ENCODE measurements at places on chromosomes 5 and 9.

DNA sequence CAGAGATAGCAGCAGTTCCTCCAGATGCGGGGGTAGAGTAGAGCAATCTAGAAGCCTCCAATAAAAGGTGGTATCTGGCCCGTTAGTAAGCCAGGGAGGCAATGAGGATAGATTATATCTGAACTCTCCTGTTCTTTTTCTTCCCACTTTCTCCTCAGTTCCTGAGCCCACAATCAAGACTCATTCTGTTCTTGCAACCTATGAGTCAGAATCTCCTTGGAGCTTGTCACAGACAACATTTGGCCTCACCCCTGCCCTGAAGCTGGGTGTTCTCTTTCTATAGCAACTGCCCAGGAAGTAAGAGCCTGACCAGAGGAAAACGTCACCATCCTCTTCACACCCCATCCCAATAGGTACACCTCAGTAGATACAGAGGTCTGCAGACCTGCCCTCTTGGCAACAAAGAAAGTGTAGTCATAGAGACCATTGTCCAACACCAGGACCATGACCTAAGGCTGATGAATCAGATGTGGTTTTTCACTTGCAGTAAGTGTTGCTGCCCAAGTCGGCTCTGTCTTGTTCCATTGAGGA lies 76.3 kb upstream of the PCA3 start:
- DNase-seq = no peak

- no peak for DNase-seq
Observed at GRCh38 chr5:74183041-74183440, 457.5 kb downstream of the ENC1 start.

GRCh38 chr9:109031241-109031640 lies 17.9 kb upstream of the CTNNAL1 start:
- no peak for DNase-seq

GRCh38 chr9:37978983-37979382 lies 75.1 kb upstream of the SLC25A51 start:
- no peak for DNase-seq

DNA sequence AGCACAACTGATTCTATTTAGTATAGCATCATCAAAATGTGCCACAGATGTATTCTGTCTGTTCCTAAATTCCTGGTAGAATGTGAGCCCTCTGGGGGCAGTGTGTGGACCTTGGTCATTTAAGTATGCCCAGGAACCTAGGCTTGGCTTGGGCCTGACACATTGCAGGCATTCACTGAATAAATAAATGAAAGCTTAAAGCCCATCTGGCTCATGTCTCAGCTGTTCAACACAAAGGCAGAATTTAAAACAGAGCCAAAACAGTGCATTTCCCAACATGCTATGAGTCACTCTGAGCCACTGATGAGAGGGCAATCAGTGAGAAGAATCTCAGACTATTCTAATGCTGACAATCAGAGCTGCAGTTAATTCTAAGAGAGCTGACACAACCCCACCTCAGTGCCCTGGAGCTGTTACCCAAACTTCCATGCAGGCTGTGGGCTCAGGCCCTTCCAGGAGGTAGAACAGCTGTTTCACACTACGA lies 8.1 kb downstream of the FAM193B start:
- DNase-seq = peak; percentile 62
